ENCODE measurements at places on chromosomes 13 and 19. TPM values are rescaled to one million over a fixed set of nuclear protein-coding genes. Genes with fewer than 3 reads are reported as not detected.

Gene PRX
- total RNA-seq, result 1.3 TPM

Gene F2RL3
- total RNA-seq, result 0.18 TPM

Gene PIBF1
- total RNA-seq, result 28.5 TPM

Gene CEACAM7
- total RNA-seq, result not detected

Gene NUFIP1
- 2.7 TPM for total RNA-seq

Gene MAP4K1
- total RNA-seq, result 0.37 TPM

Gene RFPL4AL1
- not detected for total RNA-seq

Gene GTF2F2
- total RNA-seq, result 41.7 TPM

Gene TTYH1
- not detected for total RNA-seq

Gene PRODH2
- not detected for total RNA-seq

Gene FCAR
- total RNA-seq, result not detected

Gene PLPP2
- 14.4 TPM for total RNA-seq

Gene TNFSF9
- 0.37 TPM for total RNA-seq

Gene OBI1
- total RNA-seq, result 9.8 TPM

Gene FOSB
- 2.7 TPM for total RNA-seq

Gene GGN
- total RNA-seq, result 0.14 TPM

Gene TFPT
- 19.3 TPM for total RNA-seq

Gene SLC17A7
- total RNA-seq, result not detected

Gene FPR3
- under 0.01 TPM for total RNA-seq

Gene EID2B
- 4.4 TPM for total RNA-seq

Data from smooth muscle cell of bladder (primary cell).